Fibroblast of skin of left biceps (primary cell): ENCODE measurements at places on chromosomes 4 and X.

DNA sequence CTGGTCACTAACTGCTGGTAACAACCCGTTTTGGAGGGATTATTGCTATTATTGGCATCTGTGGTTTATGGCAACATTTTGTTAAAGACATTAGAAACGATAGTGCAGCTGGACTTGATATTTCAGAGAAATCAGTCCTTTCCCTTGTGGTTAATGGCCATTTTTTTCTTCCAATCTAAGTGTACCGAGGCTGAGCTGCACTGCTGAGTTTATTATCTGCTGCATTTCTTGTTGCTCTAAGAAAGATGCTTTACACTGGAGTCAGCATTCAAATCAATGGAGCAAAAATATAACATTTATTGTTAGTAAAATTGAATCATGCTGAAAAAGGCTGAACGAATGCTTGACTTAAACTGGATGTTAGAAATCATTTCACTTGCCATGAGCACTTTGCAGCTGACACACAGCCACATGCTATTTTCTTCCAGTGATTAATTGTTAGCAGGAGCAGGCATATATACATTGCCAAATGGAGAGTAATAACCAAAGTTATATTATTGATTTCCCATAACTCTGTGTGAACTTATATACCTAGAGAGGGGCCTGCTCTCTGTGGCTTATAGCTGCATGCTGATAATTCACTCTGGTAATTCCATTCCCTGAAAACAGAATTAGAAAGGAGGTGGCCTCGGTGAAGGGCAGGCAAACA lies 66.5 kb upstream of the TTC29 start:
- no peak for DNase-seq

- no peak for DNase-seq
These were observed 552.9 kb upstream of the PABPC4L start for GRCh38 chr4:134754301-134755019.

- DNase-seq, result no peak
These were observed 1.5 kb downstream of the GIMD1 start for GRCh38 chr4:106367072-106367471.

GRCh38 chr4:8185295-8185694 lies 13.8 kb upstream of the SH3TC1 start:
- DNase-seq, result peak; percentile 86

DNA sequence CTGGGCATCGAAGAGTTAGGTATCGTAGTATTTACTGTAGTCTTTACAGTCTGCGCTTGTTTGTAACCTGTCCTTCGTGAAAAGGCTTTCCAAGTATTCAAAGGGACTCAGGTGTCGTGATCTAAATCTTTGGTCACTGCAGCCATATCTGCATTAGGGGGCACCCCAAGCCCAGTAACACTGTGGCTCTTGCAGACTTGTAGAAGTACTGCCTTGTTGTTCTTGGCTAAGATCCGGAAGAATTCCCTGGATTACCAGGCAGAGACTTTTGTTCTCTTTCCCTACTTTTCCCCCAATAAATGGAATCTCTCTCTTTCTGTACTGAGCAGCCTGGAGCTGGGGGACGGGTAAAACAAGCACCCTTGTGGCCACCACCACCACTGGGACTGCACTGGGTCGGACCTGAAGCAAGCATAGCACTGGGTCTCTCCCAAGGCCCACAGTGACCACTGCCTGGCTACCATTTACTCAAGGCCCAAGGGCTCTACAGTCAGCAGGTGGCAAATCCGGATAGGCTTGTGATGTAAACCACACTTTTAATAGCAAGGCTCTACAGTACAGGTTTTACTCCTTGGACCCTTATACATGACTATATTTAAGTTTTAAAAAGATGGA lies 12.0 kb downstream of the CXorf58 start:
- no peak for DNase-seq

GRCh38 chr4:30718021-30718542 lies 2.1 kb upstream of the PCDH7 start:
- DNase-seq, result no peak

- DNase-seq, result no peak
These were observed 77.6 kb downstream of the CWH43 start for GRCh38 chr4:49063670-49064069.

- no peak for DNase-seq
These were observed 189.8 kb upstream of the GALNT7 start for GRCh38 chr4:172978848-172979247.

- no peak for DNase-seq
These were observed 127.6 kb upstream of the GATB start for GRCh38 chr4:151888367-151888866.

GRCh38 chrX:51332188-51332942 lies at the start of gene NUDT10:
Gene NUDT10, plus strand, starts transcription at chrX:51332822. Its CDS starts 144 bp downstream, at chrX:51332966.
- no peak for DNase-seq

GRCh38 chr4:1310031-1310795 lies 20.5 kb downstream of the MAEA start:
- DNase-seq, result no peak

DNA sequence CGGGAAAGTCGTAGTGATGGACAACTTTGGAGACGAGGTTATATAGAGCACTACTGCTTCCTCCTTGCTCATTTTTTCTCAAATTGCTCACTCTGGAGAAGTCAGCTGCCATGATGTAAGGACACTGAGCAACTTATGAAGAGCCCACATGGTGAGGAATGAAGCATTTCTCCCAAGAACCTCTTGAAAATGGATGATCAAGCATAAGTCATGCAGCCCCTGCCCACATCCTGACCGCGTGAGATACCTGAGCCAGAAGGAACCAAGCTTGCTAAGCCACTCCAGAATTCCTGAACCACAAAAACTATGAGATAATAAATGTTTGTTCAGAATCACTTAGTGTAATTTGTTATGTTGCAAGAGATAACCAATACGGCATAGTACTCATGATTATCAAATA lies 42.8 kb downstream of the PDE5A start:
- DNase-seq, result no peak

- DNase-seq, result no peak
These were observed 148.4 kb upstream of the SFRP2 start for GRCh38 chr4:153937289-153937688.

GRCh38 chrX:127708155-127708554 lies 344.0 kb downstream of the ACTRT1 start:
- no peak for DNase-seq

DNA sequence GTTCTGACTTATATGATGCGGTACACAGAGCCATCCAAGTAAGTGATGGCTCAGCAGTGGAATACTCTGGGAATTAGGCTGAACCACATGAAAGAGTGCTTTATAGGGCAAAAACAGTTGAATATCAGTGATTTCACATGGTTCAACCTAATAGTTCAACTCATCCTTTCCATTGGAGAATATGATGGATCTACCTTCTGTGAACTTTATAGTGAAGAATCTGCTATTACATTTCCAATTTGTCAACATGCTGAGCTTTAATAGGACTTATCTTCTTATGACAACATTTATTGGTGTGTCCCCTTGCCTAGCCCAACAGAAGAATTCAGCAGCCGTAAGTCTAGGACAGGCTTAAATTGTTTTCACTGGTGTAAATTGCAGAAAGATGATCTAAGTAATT lies 15.4 kb upstream of the AFP start:
- DNase-seq, result no peak

DNA sequence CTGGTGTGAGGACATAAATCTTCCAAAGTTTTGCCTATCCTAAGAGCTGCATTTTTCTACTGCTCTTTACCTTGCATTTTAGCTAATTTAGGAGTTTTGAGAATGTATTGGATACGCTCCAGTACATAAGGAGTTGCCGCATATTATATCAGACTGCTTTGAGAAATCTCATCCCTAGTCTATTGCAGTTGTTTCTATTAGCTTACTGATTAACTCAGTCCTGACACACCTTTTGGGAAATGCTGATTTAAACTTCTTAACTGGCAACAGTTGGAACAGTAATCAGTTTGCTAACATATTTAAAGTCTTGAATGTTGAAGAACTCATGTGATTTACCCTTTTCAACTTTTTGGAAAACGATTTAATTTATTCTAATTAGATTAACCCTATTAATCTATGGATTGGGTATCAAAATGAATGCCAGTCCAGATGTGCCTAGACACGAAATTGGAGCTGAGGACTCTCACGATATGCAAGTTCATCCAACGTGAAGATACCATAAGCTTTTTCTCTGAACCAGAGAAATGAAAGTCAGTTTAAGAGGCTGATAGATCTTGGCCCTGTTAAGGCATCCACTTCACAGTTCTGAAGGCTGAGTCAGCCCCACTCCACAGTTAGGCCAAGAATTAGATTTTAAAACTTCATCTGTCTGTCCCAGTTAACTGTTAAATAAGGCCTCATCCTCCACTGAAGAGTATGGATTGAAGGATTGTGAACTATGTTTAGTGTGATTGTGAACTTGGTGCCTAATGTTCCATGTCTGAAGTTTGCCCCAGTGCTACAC lies 90.0 kb downstream of the MAOA start:
- no peak for DNase-seq

- DNase-seq, result peak; percentile 56
These were observed 84.0 kb downstream of the WWC2 start for GRCh38 chr4:183182873-183183725.

- DNase-seq, result no peak
These were observed 10.5 kb downstream of the GPR82 start for GRCh38 chrX:41734530-41734929.

GRCh38 chrX:47098338-47099094 lies 20.3 kb downstream of the RGN start:
- DNase-seq, result no peak

GRCh38 chr4:37747772-37748330 lies 61.7 kb upstream of the RELL1 start:
- DNase-seq, result no peak

- DNase-seq, result no peak
These were observed 122.9 kb downstream of the AFAP1 start for GRCh38 chr4:7816771-7817170.

DNA sequence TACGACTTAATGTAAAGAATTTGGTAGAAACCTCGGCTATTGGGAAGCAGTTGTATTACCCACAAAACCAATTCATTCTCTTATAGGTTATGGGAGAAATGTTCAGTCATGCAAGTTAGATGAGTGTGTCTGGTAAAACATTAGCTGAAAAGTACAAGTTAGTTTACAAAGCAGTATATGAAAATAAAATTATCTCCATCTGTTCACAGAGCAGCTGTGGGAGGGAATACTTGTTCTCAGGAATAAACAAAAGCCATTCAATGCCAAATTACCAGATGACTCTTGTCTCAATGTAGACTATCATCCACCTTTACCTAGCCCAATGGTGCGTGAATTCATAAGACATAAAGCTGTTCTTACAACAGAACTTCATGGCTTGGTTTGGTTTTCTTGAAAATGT lies 28.6 kb downstream of the STAP1 start:
- DNase-seq, result no peak

- no peak for DNase-seq
These were observed 45.9 kb upstream of the NEIL3 start for GRCh38 chr4:177263818-177264217.

DNA sequence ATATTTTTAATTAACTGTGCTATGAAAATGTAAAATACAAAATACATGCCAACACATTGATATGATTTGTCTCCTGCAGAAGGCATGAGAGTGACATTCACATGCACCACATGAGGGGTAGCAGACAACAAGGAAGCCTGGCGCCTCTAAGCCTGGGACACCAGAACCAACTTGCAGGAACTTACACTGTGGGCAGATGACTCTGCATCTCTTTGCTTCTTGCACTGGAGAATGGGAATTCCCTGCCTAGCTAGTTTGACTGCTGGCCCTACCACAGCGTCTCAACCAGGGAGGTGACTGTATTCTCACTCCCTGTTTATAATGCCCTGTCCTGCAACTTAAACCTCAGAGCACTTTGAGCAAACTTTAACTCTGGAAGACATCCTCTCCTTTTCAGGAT lies 40.5 kb downstream of the PAGE2 start:
- no peak for DNase-seq

GRCh38 chr4:153258750-153259149 lies 54.5 kb downstream of the TRIM2 start:
- no peak for DNase-seq

GRCh38 chrX:119698845-119699244 lies 5.9 kb upstream of the SEPTIN6 start:
- no peak for DNase-seq

- DNase-seq, result no peak
These were observed 197.2 kb downstream of the BANK1 start for GRCh38 chr4:101987623-101988243.

DNA sequence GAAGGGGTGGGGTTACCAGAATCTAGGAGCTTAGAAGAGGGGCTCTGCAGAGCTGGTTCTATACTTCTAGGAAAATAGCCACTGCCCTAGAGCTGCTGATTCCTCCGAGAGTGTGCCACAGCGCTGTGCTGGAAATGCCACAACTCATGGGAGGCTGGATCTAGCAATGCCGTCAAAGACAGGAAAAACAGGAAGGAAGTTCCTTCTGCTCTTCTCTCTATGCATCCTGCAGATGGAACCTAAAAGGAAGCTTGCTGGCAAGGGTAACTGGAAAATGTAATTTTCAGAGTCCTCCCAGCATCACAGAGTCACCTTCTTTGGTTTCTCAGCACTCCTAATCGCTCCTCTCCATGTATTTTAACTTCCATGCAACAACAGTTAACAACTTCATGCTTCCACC lies 121.2 kb upstream of the TLL1 start:
- DNase-seq, result no peak

DNA sequence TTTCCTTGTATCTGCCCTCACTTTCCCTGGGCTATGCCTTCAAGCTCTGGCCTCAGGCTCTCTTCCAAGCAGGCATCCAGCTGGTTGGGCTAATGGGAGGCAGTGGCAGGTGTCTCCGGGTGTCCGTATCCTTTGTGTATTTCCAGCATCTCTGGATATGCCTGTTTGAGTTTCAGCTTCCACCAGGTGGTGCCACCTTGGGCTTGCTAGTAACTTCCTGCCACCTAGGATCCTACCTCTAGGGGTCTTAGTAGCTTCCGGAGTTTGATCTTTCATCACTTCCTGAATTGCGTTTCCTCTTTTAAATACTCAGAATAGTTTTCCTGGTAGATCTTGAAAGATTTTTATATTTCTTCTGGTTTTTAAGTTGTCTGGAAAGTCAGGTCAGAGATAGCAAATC lies 23.2 kb upstream of the ANOS1 start:
- DNase-seq, result no peak

DNA sequence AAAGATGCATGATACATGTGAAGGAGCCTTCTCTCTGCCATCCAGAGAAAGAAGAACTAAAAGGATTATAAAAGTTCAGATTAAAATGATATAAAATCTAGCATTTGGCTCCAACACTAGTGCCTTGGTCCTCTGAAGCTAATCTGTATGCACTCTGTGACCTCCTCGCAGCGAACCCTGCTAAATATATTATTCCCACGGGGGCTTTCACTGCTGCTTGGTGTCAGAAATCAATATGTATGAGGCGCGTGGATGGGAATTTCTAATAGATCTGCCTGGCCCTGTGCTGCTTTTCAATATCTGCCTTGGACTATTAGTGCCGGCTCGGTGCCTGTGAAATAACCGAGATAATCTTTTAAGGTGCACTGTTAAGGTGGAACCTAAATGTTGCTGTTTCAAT lies 69.7 kb downstream of the CXXC4 start:
- DNase-seq, result no peak

- no peak for DNase-seq
These were observed at the start of gene SASH3 for GRCh38 chrX:129779747-129780146. Gene SASH3, plus strand, starts transcription at chrX:129779949. Its CDS starts 149 bp downstream, at chrX:129780098.
